ENCODE measurements at places on chromosomes 7 and 10.

GRCh38 chr7:67487316-67487715 lies 490.7 kb downstream of the TYW1 start:
- DNase-seq: no peak

DNA sequence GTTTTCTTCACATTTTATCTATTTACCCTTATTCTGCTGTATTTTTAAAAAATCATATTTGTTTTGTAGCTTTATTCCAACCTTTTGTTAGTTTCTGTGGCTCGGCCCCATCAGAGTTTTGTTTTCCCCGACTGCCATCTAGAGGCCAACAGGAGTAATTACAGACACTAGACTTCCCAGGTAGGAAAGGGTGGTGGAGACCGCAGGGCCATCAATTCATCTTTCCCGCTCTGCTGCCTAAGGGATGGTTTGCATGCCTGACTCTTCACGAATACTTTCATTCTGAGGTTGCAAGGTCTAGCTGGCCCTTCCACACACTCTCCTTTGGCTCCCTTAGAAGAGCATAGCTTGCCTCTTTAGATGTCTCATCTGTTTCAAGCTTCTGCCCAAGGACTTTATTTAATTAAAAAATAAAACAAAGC lies 38.3 kb downstream of the LYZL2 start:
- DNase-seq: peak; percentile 15

GRCh38 chr10:44398747-44399658 lies 14.1 kb upstream of the CXCL12 start:
- no peak for DNase-seq

DNA sequence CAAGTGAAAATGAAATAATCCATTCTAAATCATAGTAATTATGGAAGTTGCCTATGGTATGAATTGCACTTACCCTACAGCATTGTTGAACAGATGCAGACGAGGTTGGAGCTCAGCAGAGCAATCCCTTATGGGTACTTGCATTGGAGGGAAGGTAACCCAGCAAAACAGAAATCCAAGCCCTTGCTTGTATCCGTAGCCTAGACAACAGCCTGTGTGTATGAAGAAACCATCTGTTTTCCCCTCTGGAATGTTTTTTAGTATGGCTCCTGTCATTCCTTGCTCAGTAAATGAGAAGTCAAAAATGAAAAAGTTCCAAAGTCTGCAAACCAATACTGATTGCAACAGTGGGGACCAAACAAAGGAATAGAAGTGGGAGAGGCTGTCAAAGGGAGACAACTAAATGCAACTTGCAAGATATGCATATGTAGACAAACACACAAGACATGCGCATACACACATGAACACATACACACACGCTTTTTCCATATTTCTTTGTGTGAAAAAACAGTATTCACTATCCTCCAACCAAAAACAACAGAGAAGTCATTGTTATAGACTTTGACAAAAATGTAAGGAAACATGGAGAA lies 260.8 kb downstream of the DYNC1I1 start:
- DNase-seq: no peak

GRCh38 chr10:29603223-29603896 lies 31.4 kb downstream of the SVIL start:
- no peak for DNase-seq

- DNase-seq: no peak
Observed at GRCh38 chr10:45093945-45094344, 93.2 kb downstream of the ZNF22 start.

- no peak for DNase-seq
Observed at GRCh38 chr10:75395066-75395931, 6.3 kb downstream of the ZNF503 start.

DNA sequence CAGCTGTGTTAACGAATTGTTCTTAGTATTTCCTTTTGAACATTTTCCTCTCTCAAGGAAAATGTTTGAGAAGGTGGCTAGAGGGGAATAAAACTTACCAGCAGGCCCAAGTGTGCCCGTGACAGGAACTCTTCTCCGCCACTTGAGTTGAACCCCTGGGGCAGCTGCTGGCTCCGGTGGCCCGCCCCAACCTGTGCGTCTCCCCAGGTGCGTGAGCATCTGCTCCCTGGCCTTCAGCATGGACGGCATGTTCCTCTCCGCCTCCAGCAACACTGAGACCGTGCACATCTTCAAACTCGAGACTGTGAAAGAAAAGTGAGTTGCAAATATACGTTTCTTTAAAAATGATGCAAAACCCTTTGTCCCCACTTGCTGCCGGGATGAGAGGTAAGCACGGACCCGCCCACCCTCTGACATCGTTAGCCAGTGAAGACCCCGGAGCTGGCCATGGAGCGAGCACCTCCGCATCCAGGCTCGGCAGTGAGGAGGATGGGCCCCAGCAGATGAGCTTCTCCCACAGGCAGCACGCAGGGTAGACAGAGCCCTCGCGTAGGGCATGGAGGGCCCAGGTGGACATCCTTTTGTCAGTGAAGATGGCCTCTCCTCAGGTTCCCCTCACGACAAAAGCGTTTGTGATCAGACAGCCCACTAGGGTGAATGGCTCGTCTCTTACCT lies 35.7 kb downstream of the WIPI2 start:
- no peak for DNase-seq

DNA sequence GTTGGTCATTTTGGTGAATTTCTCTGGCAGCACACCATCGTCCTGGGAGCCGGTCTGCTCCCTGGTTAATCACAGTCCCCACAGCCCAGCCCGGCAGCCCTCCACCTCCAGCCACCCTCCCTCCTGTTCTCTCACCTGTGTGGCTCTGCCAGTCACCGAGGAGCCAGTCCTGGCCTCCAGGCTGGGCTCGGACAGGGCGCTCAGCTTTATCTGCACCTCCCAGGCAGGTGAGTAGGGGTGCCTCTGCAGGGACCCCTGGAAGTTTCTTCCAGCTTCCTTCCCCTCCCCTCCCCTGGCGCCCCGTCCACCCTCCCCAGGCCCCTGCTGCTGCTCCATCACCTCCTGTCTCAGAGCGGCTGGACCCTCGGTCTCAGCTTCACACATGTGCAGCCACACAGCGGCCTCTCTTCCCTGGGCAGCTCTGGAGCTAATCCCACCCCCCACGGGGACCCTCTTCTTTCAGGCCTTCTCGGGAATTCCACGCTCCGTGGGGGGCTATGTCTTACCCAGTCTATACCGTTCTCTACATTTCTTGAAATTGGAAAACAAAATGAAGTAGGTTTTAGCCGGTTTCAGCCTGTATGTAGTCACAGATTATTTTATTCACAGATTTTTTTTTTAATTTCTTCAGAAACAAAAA lies 213.9 kb upstream of the PPP2R2D start:
- no peak for DNase-seq

DNA sequence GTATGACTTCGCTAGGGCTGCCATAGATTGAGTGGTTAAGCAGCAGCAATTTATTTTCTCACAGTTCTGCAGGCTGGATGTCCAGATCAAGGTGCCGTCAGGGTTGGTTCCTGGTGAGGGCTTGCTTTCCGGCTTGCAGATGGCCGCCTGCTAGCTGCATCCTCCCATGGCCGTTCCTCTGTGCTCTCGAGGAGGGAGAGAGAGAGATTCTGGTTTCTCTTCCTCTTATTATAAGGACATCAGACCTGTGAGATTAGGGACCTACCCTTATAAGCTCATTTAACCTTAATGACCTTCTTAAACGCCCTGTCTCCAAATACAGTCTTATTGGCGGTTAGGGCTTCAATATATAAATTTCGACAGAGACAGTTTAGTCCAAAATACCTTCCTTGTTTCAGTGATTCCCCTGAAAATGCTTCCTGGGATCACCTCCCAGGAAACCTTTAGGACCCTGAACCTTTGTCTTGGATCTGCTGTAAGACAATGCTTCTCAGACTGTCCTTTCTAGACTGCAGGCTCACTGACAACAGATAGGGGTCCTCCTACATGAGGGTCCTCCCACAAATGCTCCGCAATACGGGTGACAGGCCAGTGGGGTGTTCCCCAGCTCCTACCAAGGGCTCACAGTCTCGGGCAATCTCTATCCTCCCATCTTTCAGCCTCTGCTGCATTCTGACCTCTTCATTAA lies 82.5 kb upstream of the BAIAP2L1 start:
- DNase-seq: no peak
